ENCODE measurements at places on chromosomes 12 and 14.

GRCh38 chr12:71780237-71780822, 25.7 kb downstream of the RAB21 start:
- peak; percentile 29 for DNase-seq

GRCh38 chr14:94593749-94594431, 12.7 kb downstream of the SERPINA5 start:
- no peak for DNase-seq

- DNase-seq = no peak
These were observed 70.1 kb upstream of the VRK1 start for GRCh38 chr14:96727073-96727472.

DNA sequence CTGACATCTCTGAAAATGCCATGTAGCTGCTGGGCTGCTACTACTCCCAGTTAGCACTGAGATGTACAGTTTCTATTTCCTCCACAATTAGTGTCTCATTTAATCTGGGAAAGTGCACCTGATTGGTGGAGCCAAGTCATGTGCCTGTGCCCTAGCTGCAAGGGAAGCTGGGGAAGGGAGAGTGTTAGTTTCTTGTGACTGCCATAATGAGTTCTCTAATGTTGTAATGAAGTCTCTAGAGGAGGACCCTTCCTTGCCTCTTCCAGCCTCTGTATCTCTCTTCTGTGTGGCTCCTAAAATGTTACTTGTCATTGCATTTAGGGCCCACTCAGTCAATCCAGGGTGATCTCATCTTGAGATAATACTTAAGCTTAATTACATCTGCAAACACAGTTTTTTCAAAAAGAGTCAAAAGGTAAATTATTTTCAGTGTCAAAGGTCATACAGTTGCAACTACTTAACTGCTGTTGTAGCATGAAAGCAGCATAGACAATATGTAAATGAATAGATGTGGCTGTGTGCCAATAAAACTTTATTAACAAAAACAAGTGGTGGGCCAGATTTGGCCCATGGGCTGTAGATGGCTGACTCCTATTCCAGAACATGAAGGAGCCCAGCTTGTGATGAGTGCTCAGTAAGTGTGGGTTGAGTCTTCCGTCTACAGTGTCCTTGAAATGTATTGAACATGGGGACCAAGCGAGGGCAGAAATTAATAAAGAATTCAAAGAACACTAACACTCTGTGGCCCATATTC, 137.2 kb upstream of the MAP1LC3B2 start:
- no peak for DNase-seq

DNA sequence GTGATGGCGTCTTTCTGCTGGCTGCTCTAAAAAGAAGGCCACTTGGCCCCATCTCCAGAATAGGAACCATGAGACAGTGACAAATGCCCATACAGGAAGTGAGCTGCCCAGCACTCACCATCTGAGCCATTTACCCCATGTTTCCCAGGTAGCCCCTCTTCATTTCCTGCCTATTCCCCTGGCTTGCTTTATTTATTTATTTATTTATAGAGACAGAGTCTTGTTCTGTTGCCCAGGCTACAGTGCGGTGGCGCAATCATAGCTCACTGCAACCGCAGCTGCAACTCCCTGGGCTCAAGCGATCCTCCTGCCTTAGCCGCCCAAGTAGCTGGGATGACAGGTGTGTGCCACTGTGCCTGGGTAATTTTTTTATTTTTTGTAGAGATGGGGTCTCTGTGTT, 71.2 kb downstream of the RIN3 start:
- no peak for DNase-seq

DNA sequence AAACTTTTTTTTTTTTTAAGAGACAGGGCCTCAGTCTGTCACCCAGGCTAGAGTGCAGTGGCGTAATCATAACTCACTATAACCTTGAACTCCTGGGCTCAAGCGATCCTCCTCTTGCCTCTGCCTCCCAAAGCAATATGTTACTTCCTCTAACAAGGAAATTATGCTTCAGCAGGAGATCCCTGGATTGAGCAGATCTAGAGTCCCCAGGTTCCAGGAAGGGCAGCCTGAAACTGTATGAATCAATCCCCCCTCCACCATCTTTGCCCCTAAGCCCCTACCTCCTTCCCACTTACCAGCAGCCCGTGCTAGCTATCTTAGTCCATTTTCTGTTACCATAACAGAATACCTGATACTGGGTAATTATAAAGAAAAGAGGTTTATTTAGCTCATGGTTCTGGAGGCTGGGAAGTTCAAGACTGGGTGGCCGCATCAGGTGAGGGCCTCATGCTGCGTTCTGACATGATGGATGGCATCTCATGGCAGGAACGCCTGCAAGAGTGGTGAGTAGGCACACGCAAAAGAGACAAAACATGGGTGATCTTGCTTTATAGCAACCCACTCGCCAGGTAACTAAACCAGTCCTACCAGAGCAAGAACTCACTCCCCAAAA, 5.0 kb downstream of the TAMALIN start:
- no peak for DNase-seq

DNA sequence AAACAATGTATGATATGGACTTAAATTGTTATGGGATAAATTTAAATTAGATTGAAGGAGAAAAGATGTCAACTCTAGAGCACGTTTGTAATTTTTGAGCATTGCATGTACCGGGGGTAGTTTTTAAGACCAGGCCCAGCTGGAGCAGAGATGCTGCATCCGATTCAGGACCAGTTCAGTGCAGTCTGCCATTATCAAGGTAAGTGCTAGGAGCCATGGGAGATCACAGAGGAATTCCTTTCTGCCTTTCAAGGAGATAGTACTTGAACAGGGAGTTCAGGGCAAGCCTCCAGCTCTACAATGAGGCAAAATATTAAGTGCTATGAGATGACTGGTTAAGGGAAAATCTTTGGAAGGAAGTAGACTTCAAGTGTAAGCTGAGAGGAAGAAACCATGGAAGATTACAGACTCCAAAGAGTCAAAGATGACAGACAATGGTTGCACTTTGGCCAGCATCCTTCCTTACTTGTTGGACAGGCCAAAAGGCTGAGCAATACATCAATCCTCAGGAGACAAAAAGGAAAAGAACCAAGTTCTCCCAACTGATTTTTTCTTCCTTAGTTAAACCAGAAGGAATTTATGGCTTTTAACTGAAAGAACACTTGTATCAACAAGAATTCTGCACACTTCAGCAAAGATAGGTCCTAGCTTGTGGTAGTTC, 113.2 kb upstream of the HIF1A start:
- no peak for DNase-seq

DNA sequence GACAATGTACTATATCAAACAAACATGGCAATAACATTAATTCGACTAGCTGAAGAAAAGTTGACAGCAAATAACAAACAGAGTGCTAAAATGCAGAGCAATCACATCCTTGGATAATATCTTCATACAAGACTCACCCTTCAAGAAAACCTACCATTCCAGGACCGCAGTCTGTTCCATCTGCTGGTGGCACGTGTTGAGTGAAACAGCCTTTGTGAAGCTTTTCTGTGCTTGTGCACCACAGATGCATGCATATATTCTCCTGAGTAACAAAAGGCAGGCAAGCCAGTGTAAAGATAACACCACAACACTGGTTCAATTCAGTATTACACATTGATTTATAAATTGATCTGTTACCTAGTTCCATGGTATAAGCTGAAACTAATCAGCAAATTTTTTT, 89.3 kb downstream of the ADAMTS20 start:
- no peak for DNase-seq

DNA sequence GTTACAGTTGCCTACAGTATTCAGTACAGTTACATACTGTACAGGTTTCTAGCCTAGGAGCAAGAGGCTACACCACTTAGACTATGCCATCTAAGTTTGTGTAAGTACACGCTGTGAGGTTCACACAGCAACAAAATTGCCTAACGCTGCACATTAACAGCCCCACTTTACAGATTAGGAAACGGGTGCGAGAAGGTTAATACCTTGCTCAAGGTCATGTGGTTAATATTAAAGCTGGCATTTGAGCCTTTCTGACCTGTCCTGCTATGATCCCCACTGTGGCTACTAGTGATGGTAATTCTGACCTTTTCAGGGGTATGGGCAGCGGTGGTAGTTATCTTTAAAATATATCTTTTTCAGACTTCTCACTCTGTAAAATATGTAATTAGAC, 20.9 kb downstream of the ACVR1B start:
- no peak for DNase-seq

- DNase-seq = peak; percentile 52
These were observed 118.5 kb upstream of the NPAS3 start for GRCh38 chr14:32820181-32820580.

DNA sequence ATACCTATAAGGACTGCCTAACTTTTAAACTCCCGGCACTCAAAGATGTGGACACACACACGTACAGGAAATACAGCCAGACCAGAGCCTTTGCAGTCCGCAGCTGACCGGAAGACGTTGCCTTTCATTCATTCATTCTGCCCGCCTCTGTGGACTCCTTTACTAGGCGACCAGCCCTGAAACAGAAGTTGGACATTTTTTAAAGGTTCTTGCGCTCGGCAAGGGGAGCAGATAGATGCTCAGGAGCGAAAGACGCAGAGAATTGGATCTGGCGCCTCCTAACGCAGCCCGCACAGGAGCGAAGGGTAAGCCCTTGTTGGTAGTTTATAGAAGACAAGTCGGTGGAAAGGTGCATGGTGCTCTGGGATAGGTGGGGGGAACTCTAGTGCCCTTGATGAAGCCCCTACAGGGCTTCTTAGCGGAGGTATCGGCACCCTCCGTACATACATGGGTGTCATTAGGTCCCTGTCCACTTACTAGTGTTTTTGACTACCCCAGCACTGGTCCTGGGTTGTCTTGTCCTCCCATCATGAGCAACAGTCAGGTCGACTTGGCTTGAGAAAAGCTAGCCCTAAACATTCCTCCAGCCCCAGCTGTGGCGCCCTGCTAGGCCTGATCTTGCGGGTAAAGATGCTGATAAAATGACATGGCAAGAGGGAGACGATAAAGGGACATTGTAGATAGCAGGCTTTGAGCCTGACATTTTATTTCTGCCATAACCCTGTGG, at the start of gene KDM2B:
Gene KDM2B, minus strand, starts transcription at position 65 of the 727 bp plus-strand sequence. CDS start 112 bp downstream, outside the sequence.
- peak; percentile 82 for DNase-seq

Data from stomach (tissue), 19 donors.